Activated CD8-positive, alpha-beta memory T cell treated with anti-CD3 and anti-CD28 coated beads, Interleukin-2, amount 10 ng/mL, durations not matched to agents 7 days and 5 days (primary cell): ENCODE measurements at places on chromosomes 3 and 15.

- no peak for DNase-seq
These were observed 4.4 kb downstream of the ITIH3 start for GRCh38 chr3:52798978-52799476.

- DNase-seq = no peak
These were observed 39.6 kb downstream of the ADIPOQ start for GRCh38 chr3:186882150-186882524.

DNA sequence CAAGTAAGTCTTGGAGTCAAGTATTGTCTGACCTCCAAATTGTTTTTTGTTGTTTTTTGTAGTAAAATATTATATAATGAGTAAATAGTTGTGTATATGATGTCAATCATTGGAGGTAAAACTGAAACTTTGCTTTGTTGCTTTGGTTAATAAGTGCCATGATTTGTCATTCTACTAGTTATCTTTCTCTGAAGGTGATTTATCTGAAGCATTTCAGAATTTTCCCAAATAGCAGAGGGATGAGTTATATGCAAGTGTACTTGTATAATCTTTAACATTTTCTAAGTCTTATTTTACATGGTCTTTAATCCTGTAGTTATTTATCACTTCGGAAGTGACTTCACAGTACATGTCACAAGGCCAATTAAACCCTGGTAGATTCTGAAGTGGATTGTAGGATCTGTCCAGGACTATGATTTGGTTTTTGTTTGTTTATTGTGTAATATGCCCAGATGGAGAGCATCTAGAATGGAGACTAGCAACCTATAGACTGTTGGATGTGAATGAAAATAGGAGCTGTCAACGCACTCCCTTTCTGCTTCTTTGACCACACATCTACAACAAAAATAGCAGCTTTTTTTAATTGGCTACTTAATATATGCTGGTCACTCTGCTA is 93.1 kb upstream of the SAMMSON start:
- DNase-seq = no peak

GRCh38 chr3:195802795-195803194 is 8.9 kb downstream of the MUC4 start:
- DNase-seq = no peak

GRCh38 chr3:193470710-193471109 is 84.0 kb downstream of the ATP13A4 start:
- DNase-seq = no peak

DNA sequence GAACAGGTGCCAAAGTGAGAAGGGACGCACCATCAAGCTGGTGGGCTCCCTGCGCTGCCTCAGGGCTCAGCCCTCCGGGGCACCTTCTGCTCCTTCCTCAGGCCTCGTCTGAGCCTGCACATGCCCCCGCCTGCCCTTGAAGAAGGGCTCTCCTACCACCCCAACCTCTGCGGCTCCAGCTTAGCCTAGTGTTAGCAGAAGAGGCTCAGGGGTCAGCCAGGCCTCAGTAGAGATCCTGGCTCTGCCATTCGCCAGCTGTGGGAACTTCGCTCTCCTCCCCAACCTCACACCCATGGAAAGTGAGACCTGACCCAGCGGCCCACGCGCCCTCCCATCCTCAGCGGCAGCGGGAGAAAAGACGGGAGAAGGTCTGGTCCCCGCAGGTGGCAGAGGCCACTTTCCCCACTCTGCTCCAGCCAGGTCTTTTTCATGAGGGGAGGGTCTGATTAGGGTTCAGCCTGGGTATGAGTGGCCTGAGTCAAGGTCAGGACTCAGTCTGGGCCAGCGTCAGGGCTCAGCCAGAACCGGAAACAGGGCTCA is 8.2 kb downstream of the GRIP2 start:
- no peak for DNase-seq

GRCh38 chr3:19363071-19363470 is 214.8 kb downstream of the KCNH8 start:
- DNase-seq = no peak

DNA sequence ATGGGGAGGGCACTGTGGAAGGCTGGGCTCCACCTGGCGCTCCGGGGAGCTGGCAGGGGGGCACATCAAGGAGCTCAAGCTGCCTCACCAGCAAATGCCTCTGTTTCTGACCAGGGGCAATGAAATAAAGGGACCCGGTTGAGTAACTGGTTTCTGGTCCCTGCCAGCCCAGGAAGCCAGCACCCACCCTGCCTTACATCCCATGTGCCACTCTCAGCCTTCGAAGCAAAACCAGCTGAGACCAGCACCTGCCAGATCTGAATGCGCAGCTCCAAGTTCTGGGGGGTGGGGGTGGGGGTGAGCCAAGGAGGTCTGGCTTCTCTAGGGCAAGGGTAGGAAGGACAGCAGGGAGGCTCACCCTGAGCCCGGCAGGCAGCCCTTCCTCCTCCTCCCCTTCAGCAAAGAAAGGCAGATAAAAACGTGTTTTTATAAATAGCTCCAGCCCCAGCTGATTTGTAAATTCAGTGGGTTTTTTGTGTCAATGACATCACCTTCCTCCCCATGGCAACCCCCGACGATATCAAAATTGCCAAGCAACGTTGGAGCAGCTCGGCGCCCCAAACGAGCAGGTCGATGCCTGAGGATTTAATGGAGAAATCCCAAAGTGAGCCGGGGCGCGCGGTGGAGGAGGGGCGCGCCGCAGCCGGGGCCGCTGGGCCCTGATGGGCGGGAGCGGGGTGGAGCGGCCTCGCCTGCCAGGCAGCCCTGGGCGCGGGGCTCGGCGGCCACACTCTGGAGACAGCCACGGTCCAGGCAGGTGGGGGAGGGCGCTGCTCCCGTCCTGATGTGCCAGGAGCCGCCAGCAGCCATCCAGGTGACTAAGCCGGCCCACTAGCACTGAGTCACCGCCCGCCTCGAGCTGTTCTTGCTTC is at the start of gene PAK6:
Gene PAK6 (plus strand): TSS at position 532 of the 872 bp plus-strand sequence. CDS start 25,723 bp downstream, outside the sequence.
- DNase-seq = no peak

- no peak for DNase-seq
These were observed 225.9 kb upstream of the CD96 start for GRCh38 chr3:111315930-111316587.
